ENCODE measurements at places on chromosomes 5 and 9. TPM values are rescaled to one million over a fixed set of nuclear protein-coding genes. Genes with fewer than 3 reads are reported as not detected.

The IFNB1 gene
- not detected for polyA plus RNA-seq

The OR13C8 gene
- polyA plus RNA-seq, result not detected

The C9 gene
- polyA plus RNA-seq, result 0.25 TPM

The SAPCD2 gene
- polyA plus RNA-seq, result 5.9 TPM

DNA sequence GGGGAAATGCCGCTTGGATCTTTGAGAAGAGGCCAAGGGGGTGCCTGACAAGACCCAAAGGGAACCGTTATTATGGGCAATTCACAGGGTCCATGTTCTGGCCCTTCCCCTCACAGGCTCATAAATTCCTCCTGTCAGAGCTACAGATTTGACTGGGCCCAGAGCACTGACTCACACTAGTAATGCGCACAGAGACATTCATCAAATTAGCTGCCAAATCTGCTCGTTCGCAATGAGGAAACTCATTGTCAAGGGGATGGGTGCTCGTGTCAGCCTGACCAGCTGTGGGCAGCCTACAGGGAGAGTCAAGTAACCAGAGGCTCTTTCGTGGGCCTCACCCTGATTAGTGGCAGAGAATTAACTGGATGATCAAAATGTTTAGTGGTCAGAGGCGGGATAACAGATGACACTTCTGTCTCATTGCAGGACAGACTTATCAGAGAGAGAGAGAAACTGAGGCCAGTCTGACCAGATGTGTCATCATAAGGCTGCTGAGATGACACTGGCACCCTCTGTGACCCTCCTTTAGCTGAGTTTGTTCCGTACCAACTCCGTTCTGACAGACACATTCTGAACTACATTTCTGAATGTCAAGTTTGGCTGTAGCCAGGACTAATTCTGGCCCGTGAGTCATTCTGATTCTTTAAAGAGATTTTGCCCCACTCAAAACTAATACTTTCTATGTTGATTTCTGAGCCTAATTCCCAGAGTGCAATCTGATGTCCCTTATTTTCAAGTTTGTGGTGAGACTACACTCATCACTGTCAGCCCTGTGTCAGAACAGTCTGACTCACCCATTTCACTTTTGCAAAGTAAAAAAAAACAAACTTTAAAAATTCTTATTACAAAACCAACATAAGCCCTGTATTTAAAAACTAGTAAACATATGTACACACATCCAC is 377.1 kb downstream of the ACTL7B start:
- no peak for DNase-seq

DNA sequence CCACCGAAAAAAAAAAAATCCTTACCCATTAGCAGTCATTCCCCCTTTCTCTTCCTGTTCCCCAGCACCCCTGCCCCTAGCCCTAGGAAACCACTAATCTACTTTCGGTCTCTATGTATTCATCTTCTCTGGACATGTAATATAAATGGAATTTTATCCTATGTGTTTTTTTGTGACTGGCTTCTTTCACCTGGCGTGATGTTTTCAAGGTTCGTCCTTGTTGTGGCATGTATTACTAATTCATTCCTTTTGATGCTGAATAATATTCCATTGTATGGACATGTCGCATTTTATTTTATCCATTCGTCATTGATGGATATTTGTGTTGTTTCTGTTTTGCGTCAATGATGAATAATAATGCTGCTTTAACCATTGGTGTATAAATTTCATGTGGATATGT is 42.8 kb upstream of the SH3GL2 start:
- DNase-seq, result no peak

- no peak for DNase-seq
Observed at GRCh38 chr9:95297316-95297715, 20.2 kb downstream of the FANCC start.

- peak; percentile 49 for DNase-seq
Observed at GRCh38 chr5:442335-443238, at the start of gene EXOC3. Gene EXOC3, plus strand, starts transcription at chr5:443176. Its CDS starts 3,030 bp downstream, at chr5:446206.

GRCh38 chr9:33722359-33722675 is 73.0 kb upstream of the PRSS3 start:
- no peak for DNase-seq

All from right renal cortex interstitium (tissue), 3 donors.